ENCODE measurements at places on chromosomes 11 and 22. TPM values are rescaled to one million over a fixed set of nuclear protein-coding genes. Genes with fewer than 3 reads are reported as not detected.

- no peak for DNase-seq
- no peak overlapping the region for H3K4me3 ChIP-seq
- peaks cover 5% of the 10 kb centered on the region for H3K4me1 ChIP-seq
- no peaks in the 10 kb centered on the region for H3K27me3 ChIP-seq
- no peak overlapping the region for H3K27ac ChIP-seq
- H3K36me3 ChIP-seq = peaks cover 44% of the 10 kb centered on the region
These were observed 36.5 kb upstream of the ARFGAP3 start for GRCh38 chr22:42893371-42894150.

Gene OR52M1
- not detected for total RNA-seq

DNA sequence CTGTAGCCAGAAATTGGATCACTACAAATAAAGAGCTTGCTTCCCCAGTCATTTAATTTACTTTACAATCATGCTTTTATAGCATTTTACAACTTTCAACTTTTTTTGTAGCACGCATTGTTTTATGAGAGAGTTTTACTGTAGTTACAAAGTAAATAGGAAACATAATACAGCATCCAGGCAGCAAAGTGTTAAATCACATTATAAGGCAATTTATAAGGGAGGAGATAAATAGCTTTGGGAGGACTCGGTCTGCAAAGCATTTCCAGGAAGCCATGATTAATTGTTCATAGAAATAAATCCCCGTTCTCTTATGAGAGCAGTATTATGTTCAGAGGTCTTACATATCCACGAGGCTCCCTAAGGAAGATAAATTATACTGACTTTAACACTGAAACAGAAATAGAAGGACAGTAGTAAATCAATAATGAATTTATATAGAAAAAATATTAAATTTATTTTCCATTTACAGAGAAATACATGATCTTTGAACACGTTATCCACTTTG, 792.6 kb upstream of the RAG2 start:
- no peaks in the 10 kb centered on the region for H3K4me1 ChIP-seq
- no peaks in the 10 kb centered on the region for H3K27me3 ChIP-seq
- no peak overlapping the region for H3K4me3 ChIP-seq
- no peak overlapping the region for H3K27ac ChIP-seq

DNA sequence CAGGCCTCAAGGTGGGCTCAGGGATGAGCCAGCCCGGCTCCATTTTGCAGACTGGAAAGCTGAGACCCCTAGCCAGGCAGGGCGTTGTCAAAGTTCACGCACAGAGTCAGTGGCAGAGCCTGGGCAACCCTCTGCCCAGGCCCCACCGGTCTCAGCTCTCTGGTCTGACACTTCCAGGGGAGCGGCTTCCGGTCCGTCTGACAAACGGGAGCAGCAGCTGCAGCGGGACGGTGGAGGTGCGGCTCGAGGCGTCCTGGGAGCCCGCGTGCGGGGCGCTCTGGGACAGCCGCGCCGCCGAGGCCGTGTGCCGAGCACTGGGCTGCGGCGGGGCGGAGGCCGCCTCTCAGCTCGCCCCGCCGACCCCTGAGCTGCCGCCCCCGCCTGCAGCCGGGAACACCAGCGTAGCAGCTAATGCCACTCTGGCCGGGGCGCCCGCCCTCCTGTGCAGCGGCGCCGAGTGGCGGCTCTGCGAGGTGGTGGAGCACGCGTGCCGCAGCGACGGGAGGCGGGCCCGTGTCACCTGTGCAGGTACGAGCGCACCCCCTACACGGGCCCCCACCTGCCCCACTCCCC, 36.0 kb downstream of the CD6 start:
- H3K36me3 ChIP-seq = no peaks in the 10 kb centered on the region
- peaks cover 6% of the 10 kb centered on the region for H3K4me1 ChIP-seq
- no peak for DNase-seq
- peak overlapping the region; percentile 53 for H3K4me3 ChIP-seq
- no peak overlapping the region for H3K27ac ChIP-seq

Gene FAM181B
- total RNA-seq = not detected

DNA sequence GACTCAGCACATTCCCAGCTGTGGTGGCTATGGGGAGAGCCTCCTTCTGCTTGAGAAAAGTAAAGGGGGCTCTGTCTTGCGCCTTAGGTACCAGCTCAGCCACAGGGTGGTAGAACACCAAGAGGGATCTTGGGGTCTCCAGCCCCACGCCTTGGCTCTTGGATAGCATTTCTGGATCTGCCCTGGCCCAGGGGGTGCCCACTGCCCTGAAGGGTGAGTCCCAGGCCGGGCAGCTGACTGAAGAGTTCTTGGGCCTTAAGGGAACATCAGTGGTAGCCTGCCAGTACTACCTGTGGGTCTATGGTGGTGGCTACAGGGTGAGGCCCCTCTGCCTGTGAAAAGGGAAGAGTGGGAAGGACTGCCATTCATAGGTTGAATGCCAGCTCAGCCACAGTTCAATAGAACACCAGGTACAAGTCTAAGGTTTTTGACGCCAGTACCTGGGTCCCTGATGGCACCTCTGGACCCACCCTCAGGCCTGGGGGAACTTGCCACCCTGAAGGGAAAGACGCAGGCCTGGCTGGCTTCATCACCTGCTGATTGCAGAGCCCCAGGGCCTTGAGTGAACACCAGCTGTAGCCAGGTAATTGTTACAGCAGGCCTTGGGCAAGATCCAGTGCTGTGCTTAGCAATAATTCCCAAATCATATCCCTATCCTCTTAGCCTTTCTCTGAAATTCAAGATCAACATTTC, 3.9 kb downstream of the CWF19L2 start:
- H3K36me3 ChIP-seq = peaks cover 27% of the 10 kb centered on the region
- no peak for DNase-seq
- H3K4me1 ChIP-seq = no peaks in the 10 kb centered on the region

Gene TIMP3
- total RNA-seq = 394 TPM

GRCh38 chr11:72174302-72175070, 17.5 kb upstream of the FOLR1 start:
- no peak overlapping the region for H3K4me3 ChIP-seq
- DNase-seq = no peak
- H3K27ac ChIP-seq = no peak overlapping the region
- H3K27me3 ChIP-seq = no peaks in the 10 kb centered on the region

DNA sequence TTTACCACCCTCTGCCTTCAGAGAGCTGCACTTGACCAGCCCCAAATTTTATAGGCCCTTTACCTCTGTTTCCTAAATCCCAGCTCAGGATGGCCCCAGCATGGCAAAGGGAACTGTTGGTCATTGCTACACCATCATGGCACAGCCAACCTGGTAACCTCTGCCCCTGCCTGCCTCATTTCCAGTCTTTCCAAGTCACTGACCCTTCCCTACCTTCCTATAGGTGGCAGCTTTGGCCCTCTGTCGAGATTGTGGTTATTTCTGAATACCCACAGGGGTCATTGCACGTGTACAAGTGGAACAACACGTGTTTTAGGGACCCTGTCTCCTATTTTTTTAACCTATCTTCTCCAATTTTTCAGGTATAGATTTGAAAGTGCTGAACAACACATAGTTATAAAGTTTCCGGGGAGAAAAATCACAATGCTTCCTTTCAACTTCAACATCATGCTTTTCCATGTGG, 2.8 kb downstream of the GALNT18 start:
- H3K27me3 ChIP-seq = no peaks in the 10 kb centered on the region
- H3K36me3 ChIP-seq = no peaks in the 10 kb centered on the region
- no peak for DNase-seq
- H3K4me3 ChIP-seq = peak overlapping the region; percentile 92
- H3K4me1 ChIP-seq = peaks cover 3% of the 10 kb centered on the region
- H3K27ac ChIP-seq = peak overlapping the region; percentile 63

- H3K4me3 ChIP-seq = no peak overlapping the region
- H3K27ac ChIP-seq = no peak overlapping the region
- no peak for DNase-seq
- no peaks in the 10 kb centered on the region for H3K4me1 ChIP-seq
- no peaks in the 10 kb centered on the region for H3K36me3 ChIP-seq
These were observed 630.4 kb downstream of the OPCML start for GRCh38 chr11:132901638-132902471.

DNA sequence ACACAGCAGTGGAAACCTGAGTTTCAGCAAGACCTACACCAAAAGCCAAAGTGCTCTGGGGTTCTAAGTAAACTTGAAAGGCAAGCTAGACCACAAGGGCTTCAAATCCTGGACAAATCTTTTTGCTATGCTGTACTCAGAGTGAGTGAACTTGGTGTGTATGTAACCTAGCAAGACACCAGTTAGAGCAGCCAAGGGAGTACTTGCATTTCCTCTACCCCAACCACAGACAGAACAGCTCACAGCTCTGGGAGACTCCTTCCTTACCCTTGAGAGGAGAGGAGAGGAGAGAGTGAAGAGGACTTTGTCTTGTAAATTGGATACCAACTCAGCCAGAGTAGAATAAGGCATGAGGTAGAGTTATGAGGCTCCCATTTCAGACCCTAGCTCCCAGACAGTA, 71.4 kb downstream of the CTSC start:
- no peak for DNase-seq
- no peak overlapping the region for H3K4me3 ChIP-seq
- no peaks in the 10 kb centered on the region for H3K27me3 ChIP-seq
- no peaks in the 10 kb centered on the region for H3K4me1 ChIP-seq
- H3K36me3 ChIP-seq = no peaks in the 10 kb centered on the region

- H3K36me3 ChIP-seq = no peaks in the 10 kb centered on the region
- no peaks in the 10 kb centered on the region for H3K27me3 ChIP-seq
- H3K4me1 ChIP-seq = peaks cover 5% of the 10 kb centered on the region
- no peak for DNase-seq
These were observed 651.1 kb downstream of the METTL15 start for GRCh38 chr11:28759311-28759710.

Gene OR52N4
- not detected for total RNA-seq

GRCh38 chr22:40529821-40530220, 106.7 kb downstream of the MRTFA start:
- no peaks in the 10 kb centered on the region for H3K4me1 ChIP-seq
- peak overlapping the region; percentile 92 for H3K27ac ChIP-seq
- DNase-seq = no peak
- no peaks in the 10 kb centered on the region for H3K36me3 ChIP-seq
- H3K4me3 ChIP-seq = no peak overlapping the region
- H3K27me3 ChIP-seq = no peaks in the 10 kb centered on the region
